ENCODE measurements at places on chromosomes 7 and 10.
A peak's percentile ranks its signal among the peaks of the same experiment; 100 is the strongest.

GRCh38 chr10:131214521-131215244, 96.8 kb downstream of the TCERG1L start:
- no peak for DNase-seq

DNA sequence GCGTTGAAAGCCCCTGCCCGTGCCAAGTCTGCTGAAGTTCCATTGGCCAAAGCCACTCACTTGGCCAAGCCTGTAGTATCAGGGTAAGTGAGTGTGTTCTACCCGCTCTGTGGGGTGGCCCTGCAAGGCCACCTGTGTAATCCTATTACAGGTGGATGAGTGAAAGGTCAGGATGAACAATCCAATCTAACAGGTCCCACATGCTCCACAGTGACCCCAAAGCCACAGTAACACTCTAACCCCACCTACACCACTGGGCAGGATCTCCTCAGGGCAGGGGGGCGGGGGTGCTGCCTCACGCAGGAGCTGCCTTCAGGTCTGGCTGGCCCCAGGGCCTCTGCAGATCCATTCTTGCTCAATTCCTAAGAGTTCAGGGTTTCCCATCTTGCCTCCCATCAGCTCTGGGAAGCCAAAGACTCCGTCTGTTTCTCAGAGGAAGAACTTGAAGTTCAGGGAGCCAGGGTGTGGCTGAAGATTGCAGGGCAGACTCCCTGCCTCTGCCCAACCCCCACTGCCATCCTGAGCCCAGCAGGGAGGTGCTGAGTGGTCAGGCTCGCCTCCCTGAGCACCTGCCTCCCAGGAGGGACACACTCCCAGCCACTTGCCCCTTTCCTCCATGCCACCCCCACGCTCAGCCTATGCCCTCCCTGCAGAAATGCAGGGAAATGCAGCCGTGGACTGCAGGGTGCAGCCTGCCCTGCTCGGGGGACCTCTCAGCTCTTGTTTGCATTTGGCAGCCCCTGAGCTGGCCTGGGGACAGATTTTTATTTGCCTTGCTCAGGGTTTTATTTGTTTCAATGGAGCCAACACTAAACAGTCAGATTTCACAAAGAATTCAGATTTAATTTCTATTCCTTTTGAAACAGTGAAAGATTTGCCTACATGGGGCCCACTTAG, 9.8 kb upstream of the COMTD1 start:
- DNase-seq, result no peak

DNA sequence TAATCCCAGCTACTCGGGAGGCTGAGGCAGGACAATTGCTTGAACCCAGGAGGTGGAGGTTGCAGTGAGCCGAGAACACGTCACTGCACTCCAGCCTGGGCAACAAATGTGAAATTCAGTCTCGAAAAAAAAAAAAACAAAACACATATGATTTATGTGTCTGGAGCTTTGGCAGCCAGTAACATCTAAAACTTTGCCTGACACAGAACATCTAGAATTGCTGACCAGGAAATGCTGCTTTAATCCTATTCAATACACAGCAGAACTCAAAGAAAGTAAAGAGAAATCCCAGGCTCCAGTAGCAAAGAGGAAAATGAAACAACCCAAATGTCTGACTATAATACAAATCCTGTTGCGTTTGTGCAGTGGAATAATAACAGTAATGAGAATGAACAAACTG, 4.5 kb upstream of the CCDC6 start:
- no peak for DNase-seq

GRCh38 chr10:130453036-130453720, 317.0 kb downstream of the GLRX3 start:
- no peak for DNase-seq

DNA sequence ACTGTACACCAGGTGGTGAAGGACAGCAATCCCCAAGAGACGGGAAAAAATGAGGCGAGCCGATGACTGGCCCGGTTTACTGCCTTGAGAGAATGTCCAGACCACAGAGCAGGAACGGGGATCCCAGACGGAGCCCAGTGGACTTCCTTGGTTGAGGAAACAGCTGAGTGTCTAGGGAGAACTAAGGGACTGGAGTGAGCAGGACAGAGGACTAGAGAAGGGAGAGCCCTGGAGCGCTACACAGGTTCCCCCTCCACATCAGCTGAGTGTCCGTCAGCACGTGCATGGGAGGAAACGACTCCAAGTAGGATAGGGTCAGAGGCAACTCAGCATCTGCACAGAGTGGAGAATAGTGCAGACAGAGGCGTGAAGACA, 7.1 kb upstream of the WDR86 start:
- DNase-seq, result no peak

- no peak for DNase-seq
Measured at GRCh38 chr10:101285519-101286070, 56.3 kb upstream of the LBX1 start.

DNA sequence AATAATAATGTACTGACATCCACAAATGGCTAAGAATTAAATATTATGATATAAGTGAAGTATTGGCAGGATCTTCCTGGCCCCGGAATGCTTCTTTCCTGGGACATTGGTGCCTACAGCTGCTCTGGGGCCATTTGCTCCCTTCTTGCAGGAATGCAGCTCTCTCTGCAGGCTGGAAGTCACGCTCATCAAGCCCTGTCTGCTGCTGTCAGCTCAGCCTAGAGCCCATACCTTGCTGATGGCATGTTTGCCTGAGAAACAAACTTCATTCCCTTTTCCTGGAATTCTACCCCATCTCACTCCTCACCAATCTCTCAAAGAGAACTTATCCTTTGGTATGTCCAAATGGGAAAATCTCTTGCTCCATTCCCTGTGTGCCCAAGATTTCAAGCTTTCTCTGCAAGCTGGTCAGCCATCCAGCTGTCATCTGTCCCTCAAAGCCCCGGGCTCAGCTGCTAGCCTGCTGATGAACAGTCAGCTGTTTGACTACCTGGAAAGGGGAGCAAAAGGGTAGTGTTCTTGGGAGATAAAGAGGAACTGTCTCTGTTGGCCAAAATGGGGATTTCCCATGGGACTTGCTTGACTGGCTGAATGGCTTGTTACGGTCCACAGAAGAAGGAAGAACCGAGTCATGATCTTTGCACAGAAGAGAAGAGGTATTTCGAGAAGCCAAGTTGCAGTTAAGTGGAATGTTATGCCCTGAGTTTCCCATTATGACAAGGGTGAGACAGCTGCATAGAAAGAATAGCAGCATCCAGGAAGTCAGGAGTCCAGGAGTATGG, 12.0 kb upstream of the RASSF4 start:
- DNase-seq, result peak; percentile 53

- no peak for DNase-seq
Measured at GRCh38 chr7:140541513-140542227, 62.4 kb upstream of the MKRN1 start.

DNA sequence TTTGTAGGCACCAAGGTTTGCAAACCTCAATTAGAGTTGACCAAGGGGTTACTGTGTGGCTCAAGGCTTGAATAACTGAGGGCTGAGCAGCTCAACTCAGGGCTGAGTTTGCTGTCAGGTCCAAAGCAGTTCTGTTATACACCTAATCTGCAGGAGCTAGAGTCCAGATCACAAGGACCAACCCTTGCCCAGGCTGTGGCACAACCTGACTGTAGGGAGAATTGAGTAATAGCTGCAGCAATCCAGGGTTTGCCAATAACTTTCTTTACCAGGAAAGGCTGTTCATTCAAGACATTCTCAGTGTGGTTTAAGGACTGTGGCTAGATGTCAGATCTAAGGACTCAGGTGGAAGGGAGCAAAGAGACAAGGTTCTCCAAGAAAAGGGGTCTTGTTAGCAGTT, 115.6 kb upstream of the IMMP2L start:
- DNase-seq, result no peak

DNA sequence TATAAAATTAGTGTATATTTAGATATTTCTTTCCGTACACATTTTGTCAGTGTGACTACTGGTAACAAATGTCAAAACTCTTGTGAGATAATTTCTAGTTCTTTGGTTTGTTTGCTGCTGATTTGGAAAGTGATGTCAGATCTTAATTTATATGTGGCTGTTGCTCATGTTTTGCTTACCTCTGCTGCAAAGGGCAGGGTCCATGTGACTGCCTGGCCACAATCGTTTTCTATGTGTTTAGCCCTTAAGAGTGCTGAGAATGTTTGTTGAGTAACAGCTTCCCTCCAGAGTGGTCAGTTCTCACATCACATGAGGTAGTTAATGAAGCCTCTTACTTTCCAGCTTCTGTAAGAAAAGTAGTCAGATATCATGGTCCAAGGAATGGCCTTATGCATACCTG, 4.2 kb downstream of the NRBF2 start:
- DNase-seq, result no peak

GRCh38 chr10:126585249-126586017, 85.1 kb downstream of the C10orf90 start:
- DNase-seq, result no peak

GRCh38 chr10:91762878-91763277, 35.3 kb upstream of the TNKS2 start:
- DNase-seq, result no peak

GRCh38 chr10:5978230-5978489, 817 bp upstream of the IL15RA start:
- no peak for DNase-seq

- DNase-seq, result no peak
Measured at GRCh38 chr7:47404010-47404409, 177.9 kb downstream of the TNS3 start.

- no peak for DNase-seq
Measured at GRCh38 chr7:7773334-7774309, 55.2 kb upstream of the RPA3 start.

- DNase-seq, result no peak
Measured at GRCh38 chr7:51732116-51732515, 415.5 kb upstream of the COBL start.

GRCh38 chr7:132207211-132207610, 369.1 kb downstream of the PLXNA4 start:
- DNase-seq, result no peak

- no peak for DNase-seq
Measured at GRCh38 chr10:47183704-47184041, 116.3 kb upstream of the GDF10 start.

- DNase-seq, result no peak
Measured at GRCh38 chr7:105760551-105761447, 115.6 kb downstream of the ATXN7L1 start.

DNA sequence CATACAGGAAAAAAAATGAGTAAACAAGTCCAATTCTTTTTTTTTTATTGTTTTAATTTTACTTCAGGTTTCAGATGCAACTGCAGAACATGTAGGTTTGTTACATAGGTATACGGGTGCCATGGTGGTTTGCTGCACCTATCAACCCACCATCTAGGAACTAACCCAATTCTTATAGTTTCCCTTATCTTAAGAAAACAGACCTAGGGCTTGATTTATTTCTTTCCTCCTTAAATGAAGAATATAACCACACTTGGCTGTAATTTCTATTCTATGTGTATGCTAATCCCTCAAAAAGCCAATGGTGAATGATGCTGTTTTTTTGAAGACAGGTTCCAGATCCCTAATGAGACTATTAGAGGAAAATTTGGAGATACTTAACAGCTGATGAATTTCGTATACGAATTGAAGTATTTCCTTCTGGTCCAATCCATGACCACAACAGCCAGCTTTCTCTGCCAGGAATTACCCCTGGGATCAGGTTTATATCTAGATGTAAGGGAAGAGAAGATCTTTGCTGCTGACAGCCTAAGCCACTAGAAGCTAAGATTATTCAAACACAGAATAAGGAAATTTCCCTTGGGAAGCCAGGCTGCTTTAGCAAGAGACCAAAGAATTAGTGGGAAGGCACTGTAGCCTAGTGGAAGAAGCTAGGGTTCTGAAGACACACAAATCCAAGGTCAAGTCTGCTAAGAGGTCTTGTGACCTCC, 115.8 kb downstream of the INHBA start:
- no peak for DNase-seq

DNA sequence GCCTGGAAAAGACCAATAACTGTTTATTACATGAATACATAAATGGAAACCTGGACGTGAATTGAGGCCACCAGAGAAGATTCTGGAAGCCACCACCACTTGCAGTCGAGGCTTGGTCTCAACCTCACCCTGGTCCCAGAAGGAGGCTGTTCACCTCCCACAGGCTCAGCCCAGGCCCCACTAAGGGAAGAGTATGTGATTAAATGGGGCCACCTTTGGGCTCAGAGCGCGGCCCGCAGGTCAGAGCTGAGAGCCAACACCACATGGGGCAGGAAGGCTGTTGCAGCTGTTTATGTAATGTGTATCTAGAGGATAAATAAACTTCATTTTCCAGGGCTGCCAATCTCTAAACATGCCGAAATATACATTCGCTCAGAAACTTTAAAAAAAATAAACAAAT, 17.6 kb upstream of the FGFR2 start:
- DNase-seq, result no peak

DNA sequence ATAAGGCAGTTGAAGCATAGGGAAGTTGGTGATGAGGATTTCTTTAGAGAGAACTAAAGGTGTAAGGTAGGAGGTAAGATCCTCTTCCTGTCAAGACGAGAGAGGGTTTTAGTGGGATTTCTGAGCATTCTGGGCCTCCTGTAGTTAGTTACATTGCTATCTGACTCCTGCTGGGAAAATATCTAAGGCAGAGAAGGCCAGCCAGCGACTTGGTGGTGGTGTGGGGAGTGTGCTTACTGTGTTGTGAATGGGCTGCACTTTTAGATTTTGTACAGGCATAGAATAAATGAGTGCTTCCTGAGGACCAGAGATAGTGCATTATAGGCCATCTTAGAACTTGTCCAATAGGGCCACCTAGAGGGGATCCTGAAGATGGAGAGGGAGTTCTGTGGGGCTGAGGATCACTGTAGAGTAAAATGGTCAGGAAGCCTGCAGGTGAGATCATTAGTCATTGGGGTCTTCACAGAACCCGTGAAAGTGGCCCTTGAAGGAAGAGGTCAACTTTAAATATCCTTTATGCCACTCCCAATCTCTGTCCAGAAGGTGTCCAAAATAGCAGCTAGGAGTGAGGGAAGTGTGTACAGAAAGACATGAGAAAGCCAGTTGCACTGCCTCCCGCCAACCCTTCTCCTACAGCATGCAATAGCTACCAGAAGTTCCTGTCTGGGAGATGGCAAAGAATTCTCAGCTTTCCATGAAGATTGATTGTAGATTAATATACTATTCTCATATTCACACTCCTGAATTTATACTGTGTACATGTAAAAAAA, 266.6 kb downstream of the POLR1F start:
- DNase-seq, result no peak

- no peak for DNase-seq
Measured at GRCh38 chr7:121504482-121504881, 108.4 kb upstream of the FAM3C start.

GRCh38 chr7:102284891-102285539, 1.7 kb upstream of the SH2B2 start:
- no peak for DNase-seq
